Activated CD4-positive, alpha-beta T cell treated with anti-CD3 and anti-CD28 coated beads, Interleukin-2, amount 50 U/mL, for 16 hours (primary cell): ENCODE measurements at places on chromosomes 3 and 15.
A peak's percentile ranks its signal among the peaks of the same experiment; 100 is the strongest.

- DNase-seq: no peak
Observed at GRCh38 chr3:149356044-149356592, 21.3 kb downstream of the TM4SF1 start.

DNA sequence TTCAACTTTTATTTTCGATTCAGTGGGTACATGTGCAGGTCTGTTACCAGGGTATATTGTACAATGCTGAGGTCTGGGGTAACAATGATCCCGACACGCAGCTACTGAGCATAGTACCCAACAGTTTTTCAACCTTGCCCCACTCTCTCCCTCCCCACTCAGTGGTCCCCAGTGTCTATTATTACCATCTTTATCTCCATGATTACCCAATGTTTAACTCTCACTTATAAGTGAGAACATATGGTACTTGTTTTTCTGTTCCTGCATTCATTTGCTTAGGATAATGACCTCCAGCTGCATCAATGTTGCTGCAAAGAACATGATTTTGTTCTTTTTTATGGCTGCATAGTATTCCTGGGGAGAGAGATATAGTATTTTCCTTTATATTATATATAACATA lies 75.7 kb upstream of the EPHB3 start:
- DNase-seq: no peak

GRCh38 chr15:97791824-97792792 lies 168.4 kb upstream of the ARRDC4 start:
- no peak for DNase-seq

DNA sequence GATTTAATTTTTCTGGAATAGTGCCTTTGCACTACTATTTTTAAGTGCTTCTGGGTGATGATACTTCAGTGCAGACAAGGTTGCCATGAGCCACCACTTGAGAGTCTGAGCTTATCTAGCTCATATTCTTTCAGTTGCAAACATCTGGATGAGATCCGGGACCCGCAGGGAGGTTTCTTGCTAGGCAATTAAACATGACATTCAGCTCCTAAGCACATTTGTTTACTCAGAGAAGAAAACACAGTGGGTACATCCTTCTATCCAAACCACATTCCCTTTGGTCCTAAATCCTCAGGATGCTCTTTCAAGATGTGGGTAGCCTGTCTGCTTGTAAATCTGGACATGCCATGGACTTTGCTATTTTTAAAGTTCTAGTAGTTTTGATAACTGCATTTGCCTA lies 12.0 kb downstream of the PLSCR1 start:
- no peak for DNase-seq

DNA sequence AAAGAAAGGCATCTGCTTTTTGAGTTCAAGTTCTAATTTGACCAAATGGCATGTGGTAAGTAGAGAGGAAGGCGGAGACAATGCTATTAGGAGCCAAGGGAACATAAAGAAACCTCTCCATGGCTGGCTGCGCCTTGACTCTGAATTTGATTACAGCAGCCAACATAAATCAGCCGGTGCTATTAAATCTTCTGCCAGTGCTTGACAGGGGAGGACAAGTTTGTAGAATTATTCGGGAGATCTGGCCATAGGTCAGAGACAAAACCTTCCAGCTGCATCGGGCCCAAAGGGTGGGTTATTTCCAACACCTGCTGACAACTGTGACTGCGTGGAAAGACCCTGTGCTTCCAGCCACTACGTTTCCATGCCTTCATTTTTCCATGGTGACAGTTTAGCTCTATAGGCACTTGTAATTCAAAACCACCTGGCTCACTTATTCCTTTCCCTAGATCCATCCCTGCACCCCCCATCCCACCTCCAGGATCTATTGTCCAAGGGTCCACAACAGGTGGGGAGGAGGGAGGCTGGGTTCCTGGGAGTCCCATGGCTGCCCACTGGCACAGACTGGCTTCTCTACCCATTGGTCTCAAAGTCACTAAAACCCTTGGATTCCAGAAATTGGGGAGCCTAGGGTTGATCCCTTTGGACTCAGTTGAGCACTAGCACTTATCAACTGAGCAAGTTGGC lies 15.9 kb downstream of the COLQ start:
- no peak for DNase-seq

DNA sequence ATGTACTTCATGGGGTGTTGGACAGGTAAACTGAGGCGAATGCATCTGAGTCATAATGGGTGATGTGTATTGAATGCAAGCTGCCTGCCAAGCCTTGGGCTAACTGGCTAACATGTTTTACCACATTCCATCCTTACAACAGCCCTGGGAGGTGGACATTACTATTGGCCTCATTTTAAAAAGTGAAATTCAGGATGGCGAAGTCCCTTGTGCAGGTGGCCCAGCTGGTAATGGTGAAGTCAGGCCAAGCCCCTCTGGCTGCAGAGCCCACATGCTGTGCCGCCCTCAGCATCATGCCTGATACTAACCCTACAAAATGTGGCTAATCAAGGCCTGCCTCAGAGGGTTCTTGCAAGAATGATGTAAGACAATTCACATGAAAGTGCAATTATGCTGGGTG lies 60.0 kb upstream of the CHD2 start:
- DNase-seq: no peak

DNA sequence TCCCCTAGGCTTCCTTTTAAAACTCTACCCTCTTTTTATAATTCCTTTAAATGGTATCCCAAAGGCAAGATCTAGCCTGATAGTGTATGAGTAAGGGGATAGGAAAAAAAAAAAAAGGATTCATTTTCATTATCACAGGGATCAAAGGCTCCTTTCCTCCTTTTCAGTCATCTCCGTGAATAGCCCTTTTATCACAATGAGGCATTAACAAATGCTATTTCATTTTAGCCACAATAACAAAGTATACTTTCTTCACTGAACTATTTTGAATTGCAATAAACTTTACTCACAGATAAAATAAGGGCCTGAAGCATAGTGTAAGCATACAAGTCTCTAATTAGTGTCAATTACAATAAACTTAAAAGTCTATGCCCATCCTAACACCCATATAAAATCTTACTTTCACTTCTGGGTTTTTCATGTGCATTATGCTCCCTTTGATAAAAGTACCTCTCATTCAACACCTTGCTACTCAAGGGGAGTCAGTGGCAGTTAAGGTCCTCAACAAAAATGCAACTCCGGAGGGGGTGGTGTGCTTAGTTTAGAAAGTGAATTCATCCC lies 8.6 kb downstream of the HIGD1A start:
- no peak for DNase-seq

DNA sequence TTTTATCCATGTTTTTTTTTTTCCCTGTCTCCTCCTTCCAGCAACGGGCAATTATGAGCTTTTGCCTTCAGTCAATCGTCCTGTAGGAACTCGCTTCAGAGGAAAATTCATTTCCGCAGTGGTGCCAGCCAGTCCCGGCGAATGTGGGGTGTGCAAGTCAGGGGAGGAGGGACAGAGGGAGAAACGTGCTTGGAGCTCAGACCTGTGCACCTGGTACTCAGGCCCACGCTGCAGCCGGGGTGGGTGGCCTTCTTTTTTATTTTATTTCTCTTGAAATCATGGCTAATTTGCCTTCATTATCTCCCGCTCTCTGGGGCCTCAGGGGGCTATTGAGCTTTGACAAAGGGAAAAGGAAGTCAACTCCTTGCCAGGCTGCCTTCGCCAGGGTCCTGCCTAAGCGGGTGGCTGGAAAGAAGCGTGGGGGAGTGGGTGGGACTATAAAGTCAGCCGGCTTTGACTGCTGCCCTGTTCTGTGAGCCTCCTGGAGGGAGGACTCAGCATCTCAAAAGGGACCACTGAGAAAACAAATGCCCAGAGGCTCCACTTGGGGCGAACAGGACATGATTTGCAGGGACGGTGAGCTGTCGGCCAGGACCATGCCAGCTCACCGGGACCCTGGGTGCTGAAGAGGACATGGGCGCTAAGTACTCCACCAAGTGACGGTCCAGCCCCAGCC lies 5.5 kb downstream of the GRIP2 start:
- DNase-seq: no peak

GRCh38 chr3:190169877-190170276 lies 49.2 kb upstream of the P3H2 start:
- DNase-seq: no peak

GRCh38 chr3:125080077-125080476 lies 24.3 kb upstream of the HEG1 start:
- no peak for DNase-seq

DNA sequence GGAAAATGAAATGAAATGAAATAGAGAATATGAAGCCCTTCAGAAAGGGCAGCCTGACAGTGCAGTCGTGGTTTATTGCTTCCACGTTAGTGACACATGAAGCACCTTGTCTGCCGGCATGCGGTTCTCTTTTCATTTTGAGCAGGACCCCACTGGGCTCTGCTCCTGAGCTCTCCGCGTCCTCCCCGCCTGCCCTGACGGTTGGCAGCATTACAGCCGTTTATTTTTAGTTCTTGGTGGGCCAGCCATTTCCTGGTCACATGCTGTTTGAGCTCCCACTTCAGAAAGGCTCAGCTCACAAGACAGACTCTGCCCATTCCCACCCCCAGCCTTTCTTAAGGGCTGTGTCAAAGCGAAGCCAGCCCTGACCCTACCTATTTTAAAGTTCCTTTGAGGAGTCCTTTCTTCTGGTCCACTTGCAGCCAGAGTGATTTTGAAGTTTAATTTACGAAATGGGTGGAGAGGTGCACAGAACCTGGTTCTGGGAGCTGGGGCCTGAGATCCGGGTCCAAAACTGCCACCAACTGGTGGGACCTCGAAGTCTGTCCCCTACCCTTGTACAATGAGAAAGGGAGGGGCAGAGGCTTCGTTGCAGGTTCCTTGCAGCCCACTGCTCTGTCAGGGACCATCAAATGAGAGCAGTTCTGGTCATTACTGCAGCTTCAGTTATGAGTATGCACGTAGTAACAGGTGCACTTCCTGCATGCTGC lies 60.1 kb downstream of the MGLL start:
- peak; percentile 32 for DNase-seq

GRCh38 chr3:119175872-119176756 lies 2.7 kb downstream of the UPK1B start:
- DNase-seq: no peak

DNA sequence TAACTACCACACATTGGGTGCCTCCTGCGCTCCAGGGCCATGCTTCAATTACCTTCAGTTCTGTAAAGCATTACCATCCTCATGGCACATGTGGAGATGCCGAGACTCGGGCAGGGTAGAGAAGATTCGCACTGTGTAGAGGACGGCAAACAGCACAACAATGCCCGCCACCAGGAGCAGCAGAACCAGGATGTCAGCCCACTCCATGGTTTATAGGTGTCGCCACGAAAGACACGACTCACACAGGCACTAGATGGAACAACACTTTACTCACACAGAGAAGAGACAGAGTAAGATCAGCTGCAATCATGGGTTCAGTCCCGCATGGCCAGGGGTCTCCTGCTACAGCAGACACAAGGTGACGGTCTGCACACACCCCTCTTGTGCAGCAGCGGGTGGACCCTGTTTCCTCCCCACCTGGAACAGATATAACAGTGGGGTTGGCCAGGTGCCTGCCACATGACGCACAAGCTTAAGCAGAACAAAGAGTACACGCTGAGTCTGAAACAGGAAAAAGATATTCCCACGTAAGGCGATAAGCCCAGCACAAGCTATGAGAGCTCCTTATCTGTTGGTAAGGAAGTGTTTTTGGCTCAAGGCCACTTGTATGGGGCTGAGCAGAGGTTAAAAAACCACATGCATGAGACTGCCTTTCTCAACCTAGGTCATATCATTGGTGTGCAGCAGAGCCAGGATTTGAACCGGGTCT lies 2.5 kb upstream of the TBC1D21 start:
- no peak for DNase-seq

DNA sequence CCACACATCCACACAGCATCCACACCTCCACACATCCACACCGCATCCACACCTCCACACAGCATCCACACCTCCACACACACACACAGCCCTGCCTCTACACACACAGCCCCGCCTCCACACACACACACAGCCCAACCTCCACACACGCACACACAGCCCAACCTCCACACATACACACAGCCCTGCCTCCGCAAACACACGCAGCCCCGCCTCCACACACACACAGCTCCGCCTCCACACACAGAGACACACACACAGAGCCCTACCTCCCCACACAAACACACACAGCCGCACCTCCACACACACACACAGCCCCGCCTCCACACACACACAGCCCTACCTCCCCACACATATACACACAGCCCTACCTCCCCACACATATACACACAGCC lies 4.7 kb downstream of the MESP1 start:
- no peak for DNase-seq

- DNase-seq: no peak
Observed at GRCh38 chr3:71415681-71416122, 167.8 kb downstream of the FOXP1 start.

DNA sequence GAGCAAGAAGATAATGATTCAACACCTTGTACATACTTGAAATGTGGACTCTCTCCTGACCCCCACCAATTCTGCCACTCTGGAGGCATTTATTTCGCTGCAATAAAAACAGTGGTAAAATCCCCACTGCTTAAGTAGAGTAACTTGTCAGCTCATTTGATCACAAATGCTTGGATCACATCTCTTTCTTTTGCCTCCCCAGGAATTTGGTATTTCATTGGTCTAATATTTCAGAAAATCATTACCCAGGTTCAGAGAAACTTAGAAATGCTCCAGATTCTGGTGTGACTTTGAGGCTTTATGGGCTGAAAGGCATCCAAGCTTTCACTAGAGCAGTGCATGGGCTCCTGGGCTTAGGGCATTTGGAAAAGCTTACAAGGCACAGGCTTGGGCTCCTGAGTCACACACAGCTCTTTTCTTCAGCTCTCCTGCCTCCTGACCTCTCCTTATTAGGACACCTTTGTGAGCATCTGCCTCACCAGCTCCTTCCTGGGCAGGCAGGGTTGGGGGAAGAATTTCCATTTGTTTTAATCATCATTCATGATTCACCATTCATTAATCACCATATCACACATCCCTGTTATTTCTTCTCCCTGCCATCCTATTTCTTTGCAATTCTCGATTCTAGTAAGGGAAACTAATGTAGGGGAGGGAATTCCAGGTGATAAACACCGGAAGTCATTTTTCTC lies 22.5 kb downstream of the CDCP1 start:
- no peak for DNase-seq

- DNase-seq: no peak
Observed at GRCh38 chr3:8660175-8661118, 15.8 kb upstream of the SSUH2 start.

GRCh38 chr3:191412759-191413158 lies 48.2 kb upstream of the PYDC2 start:
- no peak for DNase-seq

GRCh38 chr3:169657351-169658124 lies 6.0 kb downstream of the MECOM start:
- DNase-seq: no peak

DNA sequence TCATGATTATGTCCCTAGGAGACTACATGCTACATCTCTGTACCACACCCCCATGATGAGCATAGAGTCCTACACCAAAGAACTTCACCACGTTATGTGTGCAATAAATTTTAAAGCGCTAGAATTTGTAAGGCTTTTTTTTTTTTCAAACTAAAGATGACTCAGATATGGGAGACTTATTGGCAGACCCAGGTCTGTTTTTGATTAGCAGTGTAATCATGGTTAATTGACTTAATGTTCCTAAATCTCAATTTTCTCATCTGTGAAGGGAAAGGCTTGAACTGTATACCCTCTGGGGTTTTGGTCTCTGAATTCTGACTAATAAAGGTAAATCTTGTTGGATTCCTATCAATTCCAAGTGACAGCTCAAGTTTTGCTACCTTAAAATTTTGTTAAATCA lies 26.4 kb downstream of the ABI3BP start:
- no peak for DNase-seq
